Left colon (tissue), 2 donors: ENCODE measurements at places on chromosomes 4 and X. TPM values are rescaled to one million over a fixed set of nuclear protein-coding genes. Genes with fewer than 3 reads are reported as not detected.

Gene UBE2A
- total RNA-seq: 73.9 TPM

Gene PPP2R2C
- total RNA-seq: 0.53 TPM

Gene KANTR
- 12.2 TPM for total RNA-seq

Gene IL1RAPL2
- total RNA-seq: not detected

DNA sequence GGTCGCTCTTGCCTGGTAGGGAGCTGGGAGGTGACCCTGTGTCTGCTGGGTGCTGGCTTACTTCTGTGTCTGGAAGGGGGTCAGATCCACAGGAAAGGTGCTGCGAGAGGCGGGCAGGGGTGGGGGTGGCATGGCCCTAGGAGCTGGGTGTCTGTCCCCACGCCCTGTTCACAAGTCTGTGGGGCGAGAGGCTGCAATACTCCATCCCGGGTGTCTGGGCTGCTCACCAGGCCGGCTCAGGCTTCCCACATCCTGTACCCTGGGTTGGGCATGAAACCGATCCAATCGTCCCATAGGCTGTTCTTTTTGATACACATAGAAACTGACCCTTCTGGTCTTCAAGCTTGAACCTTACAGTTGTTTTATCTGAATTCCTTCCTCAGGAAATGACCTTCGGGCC is 993 bp upstream of the CTAG2 start:
- no peak for DNase-seq

- no peak for DNase-seq
Observed at GRCh38 chr4:126458993-126459392, 1144.2 kb downstream of the FAT4 start.

DNA sequence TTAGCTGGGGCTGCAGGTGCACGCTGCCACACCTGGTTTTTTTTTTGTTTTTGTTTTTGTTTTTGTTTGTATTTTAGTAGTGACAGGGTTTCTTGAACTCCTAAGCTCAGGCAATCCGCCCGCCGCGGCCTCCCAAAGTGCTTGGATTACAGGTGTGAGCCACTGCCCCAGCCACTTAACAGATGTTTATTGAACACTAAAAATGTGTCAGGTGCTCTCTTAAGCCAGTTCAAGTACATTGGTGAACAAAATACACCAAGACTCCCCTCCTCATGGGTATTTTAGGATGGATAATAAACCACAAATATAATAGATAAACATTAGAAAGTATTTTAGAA is 69.9 kb downstream of the TRAPPC11 start:
- DNase-seq: no peak

DNA sequence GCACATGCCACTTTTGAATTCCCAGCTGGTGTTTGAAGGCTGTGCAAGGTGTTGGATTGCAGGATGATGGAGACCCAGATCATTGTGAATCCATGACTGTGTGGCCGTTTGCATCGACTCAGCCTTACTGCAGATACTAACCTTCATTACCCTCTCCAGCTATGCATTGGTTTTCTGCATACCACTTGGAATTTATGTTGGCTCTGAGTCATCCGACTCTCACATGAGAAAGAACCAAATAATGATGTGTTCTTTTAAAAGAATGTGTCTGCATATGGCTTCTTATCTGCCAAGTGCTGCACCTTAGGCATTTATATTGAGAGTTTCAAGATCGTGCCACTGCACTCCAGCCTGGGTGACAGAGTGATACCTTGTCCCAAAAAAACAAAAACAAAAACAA is 106.7 kb upstream of the PRKX start:
- DNase-seq: no peak

GRCh38 chr4:187576751-187577150 is 418.8 kb upstream of the ZFP42 start:
- DNase-seq: no peak

- peak; percentile 33 for DNase-seq
Observed at GRCh38 chrX:102652031-102652688, 877 bp downstream of the GPRASP1 start.

DNA sequence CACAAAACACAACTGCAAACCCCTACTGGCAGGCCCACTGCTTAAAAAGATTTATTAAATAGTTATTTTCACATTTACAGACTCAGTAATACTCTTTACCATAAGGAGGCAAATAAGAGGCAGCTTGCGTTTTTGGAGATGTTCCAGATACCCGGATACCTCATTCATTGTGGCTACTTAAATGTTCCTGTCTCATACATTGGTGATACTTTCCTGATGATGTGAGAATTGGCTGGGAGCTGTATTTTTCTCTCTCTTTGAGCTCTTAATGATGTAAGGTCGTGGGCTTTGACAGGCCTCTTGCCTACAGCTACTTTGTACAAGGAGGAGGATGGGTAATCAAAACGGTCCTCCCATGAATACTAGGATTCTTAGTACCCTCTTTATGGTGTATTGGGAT is 101.5 kb downstream of the AKAP4 start:
- DNase-seq: no peak

- DNase-seq: peak; percentile 43
Observed at GRCh38 chrX:68684291-68684918, 36.9 kb downstream of the STARD8 start.

DNA sequence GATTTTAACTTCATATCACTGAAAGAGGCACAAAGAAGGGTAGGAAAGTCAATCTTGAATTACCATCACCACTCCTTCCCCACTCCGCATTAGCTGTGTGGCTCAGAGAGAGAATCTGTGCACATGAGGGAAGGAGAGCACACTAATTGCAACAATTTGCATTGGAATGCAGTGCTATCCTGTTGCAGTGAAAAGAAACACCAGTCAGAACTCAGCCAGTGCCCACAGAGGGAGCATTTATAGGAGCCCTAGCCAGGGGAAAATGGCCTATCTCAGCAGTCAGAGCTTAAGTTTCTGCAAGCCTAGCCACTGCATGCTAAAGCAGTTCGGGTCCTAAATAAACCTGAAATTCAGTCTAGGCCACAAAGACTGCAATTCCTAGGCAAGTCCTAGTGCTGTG is 159.4 kb upstream of the AR start:
- DNase-seq: no peak

DNA sequence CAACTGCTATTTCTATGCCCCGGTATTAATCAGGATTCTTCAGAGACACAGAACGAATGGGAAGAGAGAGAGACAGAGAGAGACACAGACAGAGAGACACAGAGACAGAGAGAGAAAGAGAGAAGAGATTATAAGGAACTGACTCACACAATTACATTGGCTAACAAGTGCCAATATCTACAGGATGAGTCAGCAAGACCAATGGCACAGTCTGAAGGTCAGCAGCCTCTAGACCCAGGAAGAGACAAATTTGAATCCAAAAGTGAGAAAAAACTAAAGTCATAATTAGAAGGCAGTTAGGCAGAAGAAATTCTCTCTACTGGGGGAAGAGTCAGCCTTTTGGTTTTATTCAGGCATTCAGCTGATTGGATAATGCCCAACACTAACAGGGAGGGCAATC is 187.3 kb downstream of the MAB21L2 start:
- DNase-seq: no peak

DNA sequence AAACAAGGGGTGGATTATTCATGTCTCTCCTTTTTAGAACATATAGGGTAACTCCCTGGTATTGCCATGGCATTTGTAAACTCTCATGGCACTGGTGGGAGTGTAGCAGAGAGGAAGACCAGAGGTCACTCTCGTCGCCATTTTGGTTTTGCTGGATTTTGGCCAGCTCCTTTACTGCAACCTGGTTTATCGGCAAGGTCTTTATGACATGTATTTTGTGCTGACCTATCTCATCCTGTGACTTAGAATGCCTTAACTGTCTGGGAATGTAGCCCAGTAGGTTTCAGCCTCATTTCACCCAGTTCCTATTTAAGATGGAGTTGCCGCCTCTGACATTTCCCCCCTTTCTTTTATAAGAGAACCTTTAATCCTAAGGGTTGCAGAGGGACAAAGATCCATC is 45.8 kb downstream of the MGST2 start:
- DNase-seq: no peak

- peak; percentile 37 for DNase-seq
Observed at GRCh38 chr4:113292371-113293042, 243.1 kb downstream of the ANK2 start.
